Spleen (tissue), 13 donors: ENCODE measurements at places on chromosomes 5 and 9. TPM values are rescaled to one million over a fixed set of nuclear protein-coding genes. Genes with fewer than 3 reads are reported as not detected.

DNA sequence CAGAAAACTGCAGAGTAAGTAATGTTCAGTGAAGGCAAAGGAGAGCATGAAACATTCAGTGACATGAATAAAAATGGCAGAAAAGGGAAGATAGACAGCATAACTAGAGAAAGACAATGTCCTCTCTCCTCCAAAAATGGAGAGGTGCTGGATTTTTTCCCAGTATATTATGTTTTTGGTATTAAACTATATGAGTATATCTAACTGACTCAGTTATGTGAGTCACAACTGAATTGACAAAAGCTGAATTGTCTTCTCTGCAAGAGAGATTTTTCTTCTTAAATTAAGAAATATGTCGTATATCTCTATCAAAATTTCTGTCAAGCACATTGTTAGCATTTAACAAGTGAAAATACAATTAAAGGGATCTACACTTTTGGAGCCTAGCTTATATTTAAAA, 375.1 kb downstream of the CHSY3 start:
- H3K27ac ChIP-seq = no peak overlapping the region
- H3K4me1 ChIP-seq = no peaks in the 10 kb centered on the region
- no peaks in the 10 kb centered on the region for H3K27me3 ChIP-seq
- H3K4me3 ChIP-seq = no peak overlapping the region
- H3K36me3 ChIP-seq = no peaks in the 10 kb centered on the region
- no peak for DNase-seq

Gene LEAP2
- polyA plus RNA-seq = 3.3 TPM

DNA sequence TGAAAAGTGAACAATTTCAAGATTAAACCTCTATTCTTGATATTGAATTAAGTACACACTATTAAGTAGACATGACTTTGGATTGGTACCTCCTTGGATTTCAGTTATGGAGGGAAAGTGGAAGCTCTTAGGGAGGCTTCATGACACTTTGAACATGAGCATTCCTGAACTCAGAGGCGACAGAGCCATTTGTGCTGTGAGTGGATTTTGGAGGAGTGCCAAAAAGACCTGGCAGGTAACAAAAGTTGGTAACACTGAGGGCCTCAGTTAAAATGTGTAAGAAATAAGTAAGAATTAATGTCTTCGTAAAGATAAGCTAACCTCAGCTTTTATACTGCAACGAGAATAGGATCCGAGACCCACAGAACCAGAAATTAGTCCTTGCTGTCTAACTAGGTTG, 356.7 kb downstream of the ARRDC3 start:
- DNase-seq = no peak
- no peaks in the 10 kb centered on the region for H3K4me1 ChIP-seq
- H3K27ac ChIP-seq = no peak overlapping the region
- no peak overlapping the region for H3K4me3 ChIP-seq
- no peaks in the 10 kb centered on the region for H3K36me3 ChIP-seq
- no peaks in the 10 kb centered on the region for H3K27me3 ChIP-seq

DNA sequence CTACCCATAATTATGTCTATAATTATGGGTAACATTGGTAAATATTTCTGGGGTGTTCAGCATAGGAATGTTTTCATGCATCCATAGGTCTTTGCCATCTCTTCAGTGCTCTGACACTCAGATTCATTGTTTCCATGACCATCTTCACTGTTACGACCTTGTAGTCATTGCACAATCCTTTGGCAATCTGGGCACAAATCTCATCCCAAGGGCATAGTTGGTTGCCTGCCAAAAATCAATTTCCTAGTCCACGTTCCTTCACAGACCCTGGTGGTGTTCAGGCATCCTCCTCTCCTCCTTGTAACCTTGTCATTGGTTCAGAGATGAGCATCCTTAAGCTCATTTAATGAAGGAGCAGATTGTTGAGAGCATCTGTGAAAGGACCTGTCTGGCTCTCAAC, 1400.7 kb downstream of the CDH12 start:
- no peaks in the 10 kb centered on the region for H3K27me3 ChIP-seq
- no peaks in the 10 kb centered on the region for H3K36me3 ChIP-seq
- DNase-seq = no peak
- no peaks in the 10 kb centered on the region for H3K4me1 ChIP-seq
